IgD-negative memory B cell (primary cell): ENCODE measurements at places on chromosomes 3 and 15. TPM values are rescaled to one million over a fixed set of nuclear protein-coding genes. Genes with fewer than 3 reads are reported as not detected.

TRPM7 gene
- polyA plus RNA-seq, result 13.8 TPM

MAGEL2 gene
- polyA plus RNA-seq, result not detected

OSTN gene
- polyA plus RNA-seq, result not detected

PLCB2 gene
- polyA plus RNA-seq, result 20.8 TPM

CHMP2B gene
- polyA plus RNA-seq, result 59.2 TPM

CYP8B1 gene
- not detected for polyA plus RNA-seq

CCDC80 gene
- polyA plus RNA-seq, result 0.14 TPM

CACNA1D gene
- not detected for polyA plus RNA-seq

TF gene
- polyA plus RNA-seq, result not detected

ERICH6 gene
- polyA plus RNA-seq, result 0.41 TPM

RLBP1 gene
- polyA plus RNA-seq, result not detected

SAXO2 gene
- polyA plus RNA-seq, result 4.2 TPM

ACTC1 gene
- not detected for polyA plus RNA-seq

HCLS1 gene
- 468 TPM for polyA plus RNA-seq

SCN10A gene
- polyA plus RNA-seq, result not detected

DNAJC17 gene
- polyA plus RNA-seq, result 34.0 TPM

C15orf62 gene
- polyA plus RNA-seq, result 0.09 TPM

ROPN1B gene
- polyA plus RNA-seq, result not detected

DGKG gene
- 2.5 TPM for polyA plus RNA-seq

HTR3E gene
- not detected for polyA plus RNA-seq

C3orf22 gene
- polyA plus RNA-seq, result not detected

SLC35G2 gene
- 0.31 TPM for polyA plus RNA-seq

GLCE gene
- polyA plus RNA-seq, result 2.8 TPM

DNAH12 gene
- not detected for polyA plus RNA-seq

FEZF2 gene
- not detected for polyA plus RNA-seq

GCNT3 gene
- polyA plus RNA-seq, result not detected

MYLK gene
- polyA plus RNA-seq, result 2.4 TPM

UTS2B gene
- 4.2 TPM for polyA plus RNA-seq

SLC2A2 gene
- polyA plus RNA-seq, result not detected

TNFSF10 gene
- polyA plus RNA-seq, result 33.5 TPM

ZDHHC23 gene
- 4.1 TPM for polyA plus RNA-seq

LRRC28 gene
- polyA plus RNA-seq, result 27.8 TPM

MAPK6 gene
- 5.8 TPM for polyA plus RNA-seq

KCNMB2 gene
- not detected for polyA plus RNA-seq

SPINT1 gene
- 12.6 TPM for polyA plus RNA-seq

CCDC13 gene
- polyA plus RNA-seq, result 1.1 TPM

NR2E3 gene
- 0.78 TPM for polyA plus RNA-seq

DNAJC13 gene
- 9.9 TPM for polyA plus RNA-seq

FOXB1 gene
- polyA plus RNA-seq, result not detected

BNC1 gene
- polyA plus RNA-seq, result not detected

LRRC31 gene
- polyA plus RNA-seq, result not detected

NDN gene
- polyA plus RNA-seq, result not detected

SAMMSON gene
- polyA plus RNA-seq, result not detected

CTDSPL gene
- not detected for polyA plus RNA-seq

PRSS50 gene
- not detected for polyA plus RNA-seq

ACKR2 gene
- polyA plus RNA-seq, result not detected

MOBP gene
- not detected for polyA plus RNA-seq

TM4SF4 gene
- not detected for polyA plus RNA-seq

ARIH1 gene
- polyA plus RNA-seq, result 24.4 TPM
